ENCODE measurements at places on chromosomes 7 and 10. TPM values are rescaled to one million over a fixed set of nuclear protein-coding genes. Genes with fewer than 3 reads are reported as not detected.

Gene NUTM2B
- polyA plus RNA-seq: 3.1 TPM

Gene HYAL4
- polyA plus RNA-seq: not detected

Gene EEPD1
- polyA plus RNA-seq: 13.8 TPM

Gene TASOR2
- polyA plus RNA-seq: 43.5 TPM

Gene ZNF3
- polyA plus RNA-seq: 38.7 TPM

Gene ADAM22
- 19.3 TPM for polyA plus RNA-seq

Gene GRK5
- 60.0 TPM for polyA plus RNA-seq

Gene MLXIPL
- polyA plus RNA-seq: 2.7 TPM

Gene GPR26
- polyA plus RNA-seq: not detected

Gene VWDE
- polyA plus RNA-seq: 4.4 TPM

Gene AMPH
- 12.9 TPM for polyA plus RNA-seq

Gene GPR141
- polyA plus RNA-seq: 1.1 TPM

Gene HMX2
- polyA plus RNA-seq: not detected

Gene TRIM50
- polyA plus RNA-seq: 0.24 TPM

Gene UCN3
- polyA plus RNA-seq: 0.54 TPM

Gene WIPF3
- polyA plus RNA-seq: 0.90 TPM

Gene BICC1
- 37.4 TPM for polyA plus RNA-seq

Gene MMD2
- polyA plus RNA-seq: not detected

Gene OIT3
- 1.3 TPM for polyA plus RNA-seq

Gene GATA3
- polyA plus RNA-seq: 3.8 TPM

Gene BMPER
- polyA plus RNA-seq: 41.7 TPM

Gene CALHM3
- polyA plus RNA-seq: not detected

Gene LRIT1
- not detected for polyA plus RNA-seq

Gene SH2D4B
- polyA plus RNA-seq: 0.13 TPM

Gene SFMBT2
- 5.4 TPM for polyA plus RNA-seq

Gene CLCN1
- not detected for polyA plus RNA-seq

Data from right lung (tissue), 10 donors.